Caki2 (cell line): ENCODE measurements at places on chromosomes 13 and 19.
A peak's percentile ranks its signal among the peaks of the same experiment; 100 is the strongest.

DNA sequence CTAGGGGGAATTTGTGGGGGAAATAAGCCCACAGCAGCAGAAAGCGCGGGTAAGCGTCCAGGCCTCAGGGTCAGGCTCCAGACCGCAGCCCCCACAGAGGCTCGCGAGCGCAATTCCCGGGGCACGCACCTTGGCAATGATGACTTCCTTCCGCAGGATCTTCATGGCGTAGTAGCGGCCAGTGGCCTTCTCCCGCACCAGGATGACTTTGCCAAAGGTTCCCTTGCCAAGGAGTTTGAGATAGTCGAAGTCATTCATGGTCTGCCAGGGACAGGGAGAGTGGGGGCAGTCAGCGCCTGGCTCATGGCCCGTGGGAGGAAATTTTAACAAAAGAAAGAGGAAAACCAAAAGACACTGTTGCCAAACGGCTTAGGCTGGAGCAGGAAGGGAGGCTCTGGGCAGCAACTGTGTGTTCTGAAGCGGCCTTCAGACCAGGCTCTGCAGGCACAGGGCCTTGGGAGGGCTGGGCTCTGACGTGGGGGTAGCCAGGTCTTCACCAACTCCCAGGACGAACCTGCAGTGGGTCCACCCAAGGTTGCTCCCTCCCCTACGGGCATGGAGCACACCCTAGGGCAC, 15.4 kb upstream of the CCNP start:
- no peak for DNase-seq

GRCh38 chr19:23896912-23897311, 17.8 kb upstream of the ZNF726 start:
- no peak for DNase-seq

GRCh38 chr13:31982540-31982939, 49.0 kb upstream of the FRY start:
- peak; percentile 71 for DNase-seq

DNA sequence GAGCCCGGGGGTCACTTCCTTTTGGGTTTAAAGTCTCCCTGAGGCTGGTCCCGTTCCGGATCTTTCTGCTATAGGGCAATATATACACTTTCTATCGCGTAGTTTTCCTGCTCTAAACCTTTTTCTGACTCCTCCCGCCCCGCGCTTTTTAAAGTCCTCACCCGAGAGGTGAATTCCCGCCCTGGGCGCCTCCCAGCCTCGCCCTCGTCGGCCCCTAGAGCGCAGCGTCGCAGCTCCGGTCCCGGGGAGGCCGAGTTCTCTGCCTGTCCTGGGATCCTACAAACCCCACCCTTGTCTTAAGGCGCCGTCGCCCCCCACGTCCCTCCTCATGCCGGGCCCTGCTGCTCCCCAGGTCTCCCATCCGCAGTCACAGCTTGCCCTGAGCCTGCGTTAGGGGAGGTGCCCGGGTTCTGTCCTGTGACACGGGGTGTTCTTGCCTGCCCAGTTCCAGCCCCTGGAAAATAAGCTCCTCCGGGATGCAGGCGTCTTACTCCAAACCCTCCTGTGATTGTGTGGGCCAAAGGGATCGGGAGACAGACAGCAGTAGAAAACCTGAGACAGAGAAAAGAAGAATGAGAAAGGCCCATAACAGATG, 491 bp downstream of the ZNF525 start:
- no peak for DNase-seq

GRCh38 chr13:41284512-41285288, 21.3 kb upstream of the MTRF1 start:
- peak; percentile 44 for DNase-seq

DNA sequence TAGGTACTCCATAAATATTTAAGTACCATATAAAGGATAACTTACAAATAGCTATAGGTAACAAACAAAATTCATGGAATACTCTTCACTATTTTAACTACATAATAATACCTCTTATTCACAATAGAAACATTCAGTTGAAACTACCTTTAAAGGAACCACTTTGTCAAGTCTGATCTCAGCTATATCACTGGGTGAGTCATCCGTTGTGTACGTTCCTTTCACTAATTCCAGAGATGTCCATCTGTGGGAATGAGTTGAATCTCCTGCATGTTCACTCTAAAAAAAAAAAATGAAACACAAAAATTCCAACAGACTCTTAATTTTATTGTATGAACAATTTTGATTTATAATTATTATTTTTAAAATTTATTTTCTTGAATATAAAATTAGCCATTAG, 149.4 kb upstream of the FBXL3 start:
- no peak for DNase-seq

DNA sequence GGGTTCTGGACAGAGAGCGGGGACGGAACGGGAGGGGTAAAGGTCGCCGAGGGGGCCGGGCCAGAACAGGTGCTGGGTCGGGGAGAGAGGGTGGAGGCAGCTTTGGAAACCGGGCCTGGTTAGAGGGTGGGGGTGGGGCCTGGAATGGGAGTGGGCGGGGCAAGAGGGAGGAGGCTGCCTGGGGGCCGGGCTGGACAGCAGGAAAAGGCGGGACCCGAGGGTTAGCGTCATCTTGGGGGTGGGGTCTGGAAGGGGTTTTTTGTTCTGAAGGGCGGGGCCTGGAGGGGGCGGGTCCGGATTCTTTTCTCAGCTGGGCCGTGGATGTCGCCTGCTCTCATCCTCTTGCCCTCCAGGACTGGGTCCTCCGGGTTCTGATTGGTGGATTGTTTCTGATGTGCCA, 4.3 kb upstream of the ZNF813 start:
- no peak for DNase-seq

- DNase-seq: no peak
Measured at GRCh38 chr19:40286235-40286970, 1.3 kb upstream of the AKT2 start.

DNA sequence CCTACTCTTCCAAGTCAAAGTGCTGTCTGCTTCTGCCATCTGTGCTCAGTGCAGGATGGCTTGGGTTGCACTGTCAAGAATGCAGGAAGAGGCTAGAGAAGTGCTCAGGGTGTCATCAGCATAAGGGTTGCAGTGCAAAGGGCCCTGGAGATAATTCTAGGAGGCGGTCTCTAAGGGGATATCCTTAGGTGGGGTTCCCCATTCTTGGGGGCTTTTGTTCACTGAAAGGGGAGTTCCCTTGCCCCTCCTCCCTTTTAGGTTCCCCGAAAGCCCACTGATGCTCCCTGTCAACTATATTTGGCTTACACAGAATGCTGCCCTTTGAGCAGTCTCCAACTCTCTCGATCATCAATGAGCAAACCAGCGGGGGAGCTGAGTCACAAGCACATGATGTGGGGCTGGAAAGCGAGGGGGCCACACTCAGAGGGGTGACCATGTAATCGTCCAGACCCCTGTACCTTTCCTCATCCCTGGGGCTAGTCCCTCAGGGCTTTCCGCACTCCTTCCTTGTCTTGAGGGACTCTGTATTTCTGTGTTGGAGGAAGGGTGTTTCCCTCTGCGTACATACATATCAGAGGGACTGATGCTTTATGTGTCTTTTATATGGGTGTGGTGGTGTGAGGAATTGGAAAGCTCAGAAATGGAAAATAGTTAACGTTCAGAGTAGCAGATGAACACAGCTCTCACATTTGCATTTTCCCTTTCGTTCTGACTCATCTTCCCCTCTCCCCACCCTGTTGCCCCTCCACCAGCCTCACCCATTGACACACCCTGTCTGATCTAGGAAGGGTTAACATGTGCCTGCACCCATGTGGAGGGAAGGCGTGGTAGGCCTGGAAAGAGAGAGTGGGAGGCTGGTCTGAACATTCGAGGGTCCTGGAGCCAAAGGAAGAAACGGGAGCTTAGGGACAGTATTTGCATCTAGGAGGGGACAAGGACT, 6.7 kb downstream of the ZBTB32 start:
- no peak for DNase-seq
